ENCODE measurements at places on chromosomes 7 and 10.

DNA sequence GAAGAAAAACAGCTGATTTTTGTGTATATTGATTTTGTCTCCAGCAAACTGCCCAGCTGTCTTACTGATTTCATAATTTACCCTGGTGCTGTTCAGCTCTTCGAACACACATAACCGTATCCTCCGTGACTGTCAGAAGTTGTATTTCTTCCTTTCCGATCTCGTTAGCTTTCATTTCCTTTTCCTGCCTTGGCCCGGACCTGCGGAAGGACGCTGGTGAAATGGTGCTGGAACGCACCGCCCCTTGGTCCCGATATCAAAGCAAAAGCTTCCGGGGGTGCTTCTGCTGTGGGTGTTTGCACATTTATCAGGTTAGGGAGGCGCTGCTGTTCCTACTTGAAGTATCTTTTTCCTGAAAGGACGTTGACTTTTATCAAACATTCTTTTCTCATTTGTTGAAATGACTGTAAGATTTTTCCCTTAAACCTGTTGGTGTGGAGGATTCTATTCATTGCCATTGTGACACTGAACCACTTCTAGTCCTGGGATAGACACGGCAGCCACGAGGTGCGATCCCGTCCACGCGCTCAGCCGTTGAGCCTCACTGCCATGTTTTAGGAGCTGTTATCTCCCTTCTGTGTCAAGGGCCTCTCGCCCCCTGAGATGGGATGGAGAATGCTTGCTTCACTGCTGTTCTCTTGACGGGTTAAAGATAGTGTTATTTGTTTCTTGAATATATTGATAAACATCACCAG is 72.6 kb downstream of the FOXL3 start:
- peak; percentile 2 for DNase-seq

- no peak for DNase-seq
Observed at GRCh38 chr10:6542999-6543430, 37.1 kb downstream of the PRKCQ start.

DNA sequence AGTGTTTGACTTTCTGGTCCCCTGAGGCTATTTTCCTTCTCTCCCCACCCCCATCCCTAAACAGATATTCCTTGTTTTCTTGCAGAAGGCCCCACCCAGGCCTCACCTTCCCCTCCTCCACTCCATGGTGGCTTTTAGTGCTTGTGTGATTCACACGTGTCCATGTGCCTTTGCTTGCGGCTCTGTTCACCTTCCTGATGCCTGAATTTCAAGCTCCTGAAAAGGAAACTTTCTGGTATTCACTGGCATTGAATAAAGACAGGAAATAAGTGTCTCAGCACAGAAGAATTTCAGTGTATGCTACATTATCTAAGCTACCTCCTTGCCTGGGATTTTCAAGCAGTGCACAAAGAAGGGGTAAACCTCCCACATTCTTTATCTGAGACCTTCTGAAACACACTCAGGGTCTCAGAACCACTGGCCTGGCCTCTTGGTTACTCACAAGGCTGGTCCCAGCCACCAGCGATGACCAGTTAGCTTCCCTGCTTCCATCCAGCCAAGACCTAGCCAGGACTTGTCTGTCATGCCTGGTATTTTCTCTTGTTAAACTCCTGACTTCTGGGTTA is 17.2 kb upstream of the UBE2H start:
- DNase-seq: no peak

DNA sequence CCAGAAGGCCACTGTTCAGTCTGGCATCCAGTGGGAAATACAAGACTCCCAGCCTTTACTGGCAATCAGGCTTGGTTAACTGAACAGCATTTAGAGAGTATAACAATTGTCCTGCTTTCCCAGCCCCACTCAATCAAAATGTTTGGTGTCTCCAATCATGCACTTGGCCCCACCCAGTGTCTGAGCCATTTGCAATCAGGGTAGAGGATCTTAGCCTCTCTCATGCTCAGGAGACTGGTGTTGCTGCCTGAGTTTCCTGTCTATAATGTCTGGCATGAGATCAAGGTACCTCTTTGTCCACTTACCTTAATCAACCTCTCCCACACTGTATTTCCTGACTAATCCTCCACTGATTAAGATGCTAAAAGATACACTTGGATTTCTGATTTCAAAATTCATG is 290.2 kb upstream of the GHITM start:
- no peak for DNase-seq

DNA sequence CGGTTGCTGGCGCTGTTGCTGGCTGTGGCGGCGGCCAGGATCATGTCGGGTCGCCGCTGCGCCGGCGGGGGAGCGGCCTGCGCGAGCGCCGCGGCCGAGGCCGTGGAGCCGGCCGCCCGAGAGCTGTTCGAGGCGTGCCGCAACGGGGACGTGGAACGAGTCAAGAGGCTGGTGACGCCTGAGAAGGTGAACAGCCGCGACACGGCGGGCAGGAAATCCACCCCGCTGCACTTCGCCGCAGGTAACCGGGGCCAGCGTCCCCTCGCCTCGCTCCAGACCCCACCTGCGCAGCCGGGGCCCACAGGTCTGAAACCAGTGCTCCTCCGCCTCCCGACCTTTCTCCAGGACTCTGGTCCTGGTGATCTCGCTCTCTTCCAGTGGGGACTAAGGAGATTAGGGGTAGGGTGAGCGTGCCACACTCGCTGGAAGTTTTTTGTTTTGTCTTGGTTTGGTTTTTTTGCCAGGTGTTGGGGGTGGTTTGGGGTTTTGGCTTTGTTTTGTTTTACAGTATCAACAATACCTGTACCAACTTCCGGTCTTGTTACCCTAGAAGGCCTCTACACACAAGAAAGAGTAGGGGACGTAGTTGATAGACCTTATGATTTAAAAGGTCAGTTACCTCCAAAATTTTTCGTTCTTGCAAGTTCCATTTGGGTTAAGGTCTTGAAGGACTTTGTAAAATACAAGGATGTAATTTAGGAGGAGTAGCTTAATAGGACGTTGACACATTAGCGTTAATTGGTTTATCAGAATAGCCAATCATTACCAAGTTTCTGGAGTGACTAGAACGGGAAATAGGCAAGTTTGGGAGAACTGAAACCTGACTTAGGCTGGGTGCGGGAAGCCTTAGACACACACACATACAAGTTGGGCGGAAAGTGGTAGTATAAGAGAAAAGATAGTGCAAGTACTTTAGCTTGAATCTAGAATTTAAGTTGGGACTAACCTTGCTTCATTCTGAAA is 704 bp downstream of the TNKS2 start:
- DNase-seq: no peak

GRCh38 chr7:70188901-70189650 is 590.8 kb downstream of the AUTS2 start:
- DNase-seq: no peak

GRCh38 chr7:119452401-119452800 is 820.6 kb upstream of the KCND2 start:
- no peak for DNase-seq

DNA sequence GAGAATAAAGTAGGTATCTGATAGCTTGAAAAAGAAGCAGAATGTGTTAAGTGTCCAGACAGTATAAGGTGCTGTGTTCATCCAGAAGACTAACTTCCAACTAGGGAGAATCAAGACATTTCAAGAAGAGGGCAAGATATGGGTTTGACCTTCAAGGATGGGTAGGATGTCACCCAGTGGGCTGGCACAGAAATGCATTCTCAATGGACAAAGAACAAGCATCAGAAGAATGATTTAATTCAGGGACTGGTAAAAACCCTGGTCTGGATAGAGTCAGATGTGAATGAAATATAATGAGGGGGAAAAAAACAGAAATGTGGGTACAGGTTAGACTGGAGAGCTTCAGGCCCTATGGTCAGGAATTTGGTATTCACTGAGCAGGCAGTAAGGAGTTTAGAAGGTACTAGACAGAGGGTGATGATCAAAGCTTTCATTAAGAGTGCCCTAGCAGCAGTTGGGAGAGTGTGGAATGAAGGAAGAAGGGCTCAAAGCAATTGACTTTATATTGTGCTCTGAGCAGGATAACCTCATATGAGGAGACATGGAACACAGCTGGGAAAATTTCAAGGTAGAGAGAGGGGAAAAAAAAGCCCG is 180.7 kb upstream of the ANK3 start:
- no peak for DNase-seq

DNA sequence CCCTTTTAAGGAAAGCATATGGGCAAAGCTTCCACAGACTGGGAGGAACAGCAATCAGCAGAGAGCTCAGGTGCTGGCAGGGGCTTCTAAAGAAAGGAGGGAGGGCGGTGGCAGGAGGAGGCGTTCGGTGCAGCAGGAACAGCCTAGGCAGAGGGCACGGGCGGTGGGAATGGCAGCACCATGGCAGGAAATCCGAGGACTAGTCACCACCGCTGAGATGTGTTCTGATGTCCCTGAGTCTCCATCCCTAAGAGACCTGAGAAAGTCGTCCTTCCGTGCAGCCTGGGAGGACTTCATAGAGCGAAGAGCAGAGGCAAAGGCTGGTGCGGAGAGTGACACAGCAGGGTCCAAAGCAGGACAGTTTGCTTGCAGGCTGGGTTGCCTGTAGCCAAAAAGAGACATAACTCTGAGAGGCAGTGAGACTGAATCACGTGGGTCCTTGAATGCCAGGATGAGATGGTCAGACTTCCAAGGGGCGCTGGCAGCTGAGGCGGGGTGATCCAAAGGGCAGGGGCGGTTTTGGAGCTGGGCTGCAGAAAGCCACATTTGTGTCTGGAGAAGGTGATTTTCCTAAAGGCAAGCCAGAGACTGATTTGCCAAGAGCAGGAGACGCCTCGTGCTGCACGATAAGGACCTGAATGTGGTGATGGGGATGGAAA is 35.8 kb upstream of the GRID1 start:
- no peak for DNase-seq

- DNase-seq: no peak
Observed at GRCh38 chr10:36094096-36094495, 452.0 kb upstream of the FZD8 start.

GRCh38 chr7:44073664-44074348 is 8.4 kb upstream of the PGAM2 start:
- no peak for DNase-seq

- DNase-seq: no peak
Observed at GRCh38 chr7:148625342-148625741, 34.8 kb downstream of the C7orf33 start.

- no peak for DNase-seq
Observed at GRCh38 chr7:115210552-115210951, 288.7 kb downstream of the MDFIC start.

- no peak for DNase-seq
Observed at GRCh38 chr7:2358968-2359527, 4.4 kb downstream of the EIF3B start.

DNA sequence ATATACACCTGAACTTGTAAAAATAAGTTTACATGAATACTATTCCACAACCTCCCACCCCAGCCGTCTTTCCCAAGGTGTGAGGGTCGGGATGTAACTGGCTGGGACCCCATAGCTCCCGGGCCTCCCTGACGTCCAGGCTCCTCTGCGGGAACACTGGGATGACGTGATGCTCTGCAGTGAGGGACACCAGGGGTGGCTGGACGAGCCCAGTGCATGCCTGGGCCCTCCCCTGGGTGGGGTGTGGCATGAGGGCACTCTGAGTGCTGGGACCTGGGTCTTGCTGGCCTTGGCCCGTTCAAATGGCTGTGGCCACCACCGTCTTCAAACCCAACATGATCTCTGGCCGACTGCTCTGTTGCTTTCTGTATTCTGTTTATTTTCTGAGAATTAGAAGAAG is 182.4 kb downstream of the DNAJB6 start:
- DNase-seq: no peak

DNA sequence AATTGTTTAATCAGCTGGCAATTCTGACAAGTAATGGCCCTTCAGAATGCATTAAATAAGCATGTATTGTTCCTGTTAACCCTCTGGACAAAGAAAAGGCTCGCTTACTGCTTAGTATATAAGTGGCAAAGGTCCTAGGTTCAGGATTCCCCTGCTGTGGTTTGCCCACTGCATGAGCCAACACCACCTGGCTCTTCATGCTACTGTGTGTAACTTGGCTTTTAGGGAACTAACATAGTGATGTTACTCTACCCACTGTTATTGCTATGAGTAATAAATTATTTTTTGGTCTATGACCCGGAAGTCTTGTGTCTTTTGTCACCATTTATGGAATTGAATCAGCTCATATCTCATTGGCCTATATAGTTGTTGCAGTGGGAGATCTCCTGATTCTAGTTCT is 791.7 kb upstream of the PHF14 start:
- no peak for DNase-seq

GRCh38 chr10:94066411-94066810 is 72.7 kb downstream of the PLCE1 start:
- peak; percentile 61 for DNase-seq

GRCh38 chr7:47482013-47482875 is 99.7 kb downstream of the TNS3 start:
- DNase-seq: no peak

DNA sequence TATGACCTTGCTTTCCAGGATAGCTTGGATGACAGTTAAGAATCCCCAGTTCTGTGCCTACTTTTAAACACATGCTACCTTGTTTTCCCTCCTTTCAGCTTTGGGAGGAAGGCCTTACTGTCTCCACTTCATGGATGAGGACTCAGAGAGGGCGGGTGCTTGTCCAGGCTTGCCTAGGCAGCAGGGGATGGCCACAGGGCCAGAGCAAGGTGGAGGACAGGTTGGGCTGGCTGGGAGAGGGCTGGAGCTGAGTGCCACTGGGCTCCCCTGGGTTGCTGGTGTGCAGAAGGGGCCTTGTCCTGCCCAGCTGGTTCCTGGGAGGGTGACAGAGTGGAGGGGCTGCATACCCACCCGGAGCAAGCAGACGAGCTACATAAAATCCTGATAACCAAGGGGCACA is 117.8 kb downstream of the GRK5 start:
- DNase-seq: no peak

- DNase-seq: peak; percentile 56
Observed at GRCh38 chr10:33334153-33334804, at the start of gene NRP1. NRP1 (minus strand) TSS chr10:33334667; CDS start chr10:33334382, 285 bp downstream.

GRCh38 chr7:75915416-75916156 is 631 bp downstream of the POR start:
- DNase-seq: peak; percentile 18

- DNase-seq: peak; percentile 57
Observed at GRCh38 chr7:85750454-85750949, 563.6 kb upstream of the SEMA3D start.

- no peak for DNase-seq
Observed at GRCh38 chr7:42645906-42646305, 266.0 kb downstream of the C7orf25 start.
